Stimulated activated CD4-positive, alpha-beta T cell treated with anti-CD3 and anti-CD28 coated beads, Interleukin-1b, Interleukin-23, amount 100 ng/mL, for 4 hours (primary cell): ENCODE measurements at places on chromosomes 7 and 10.

DNA sequence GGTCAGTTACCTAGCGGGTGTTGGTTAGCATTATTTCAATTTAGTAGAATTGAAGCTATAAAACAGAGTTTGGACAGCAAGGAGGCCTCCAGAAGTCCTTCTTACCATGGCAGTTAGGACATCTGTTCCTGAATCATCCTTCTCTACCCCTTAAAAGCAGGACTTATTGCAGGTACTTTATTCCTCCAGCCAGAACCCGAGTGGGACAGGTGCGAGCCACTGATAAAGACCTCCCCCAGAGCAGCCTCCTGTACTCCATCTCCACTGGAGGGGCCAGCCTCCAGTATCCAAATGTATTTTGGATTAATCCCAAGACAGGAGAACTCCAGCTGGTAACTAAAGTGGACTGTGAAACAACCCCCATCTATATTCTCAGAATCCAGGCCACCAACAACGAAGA is 54.6 kb downstream of the CDHR3 start:
- DNase-seq, result no peak

- no peak for DNase-seq
Measured at GRCh38 chr7:148371280-148371937, 219.2 kb upstream of the C7orf33 start.

- no peak for DNase-seq
Measured at GRCh38 chr7:157613575-157614322, 276.9 kb downstream of the DNAJB6 start.

DNA sequence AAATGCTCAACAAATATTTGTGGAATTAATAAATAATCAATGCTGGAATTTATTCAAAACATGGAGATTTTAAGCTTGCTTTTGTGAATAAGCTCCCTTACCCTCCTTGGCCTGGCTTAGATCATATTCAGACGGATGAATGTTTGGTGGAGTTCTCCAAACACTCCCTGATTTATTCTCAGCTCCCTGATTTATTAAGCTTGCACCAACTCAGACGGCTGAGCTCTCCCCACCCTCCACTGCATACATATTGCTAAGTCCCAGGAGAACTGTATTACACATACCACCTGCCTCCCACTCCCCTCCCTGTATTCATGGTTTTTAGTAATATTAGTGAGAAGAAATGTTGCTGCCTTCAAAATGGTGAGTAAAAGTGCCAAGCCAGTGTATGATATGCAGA is 1057.5 kb downstream of the SORCS3 start:
- no peak for DNase-seq

GRCh38 chr7:41973202-41973730 is 263.7 kb downstream of the GLI3 start:
- DNase-seq, result no peak

GRCh38 chr10:4755286-4755989 is 70.6 kb upstream of the AKR1E2 start:
- DNase-seq, result no peak

- DNase-seq, result no peak
Measured at GRCh38 chr10:105800641-105801040, 1159.6 kb downstream of the SORCS3 start.

GRCh38 chr10:19468413-19468812 is 347.8 kb upstream of the PLXDC2 start:
- no peak for DNase-seq
